ENCODE measurements at places on chromosomes 7 and 10.

DNA sequence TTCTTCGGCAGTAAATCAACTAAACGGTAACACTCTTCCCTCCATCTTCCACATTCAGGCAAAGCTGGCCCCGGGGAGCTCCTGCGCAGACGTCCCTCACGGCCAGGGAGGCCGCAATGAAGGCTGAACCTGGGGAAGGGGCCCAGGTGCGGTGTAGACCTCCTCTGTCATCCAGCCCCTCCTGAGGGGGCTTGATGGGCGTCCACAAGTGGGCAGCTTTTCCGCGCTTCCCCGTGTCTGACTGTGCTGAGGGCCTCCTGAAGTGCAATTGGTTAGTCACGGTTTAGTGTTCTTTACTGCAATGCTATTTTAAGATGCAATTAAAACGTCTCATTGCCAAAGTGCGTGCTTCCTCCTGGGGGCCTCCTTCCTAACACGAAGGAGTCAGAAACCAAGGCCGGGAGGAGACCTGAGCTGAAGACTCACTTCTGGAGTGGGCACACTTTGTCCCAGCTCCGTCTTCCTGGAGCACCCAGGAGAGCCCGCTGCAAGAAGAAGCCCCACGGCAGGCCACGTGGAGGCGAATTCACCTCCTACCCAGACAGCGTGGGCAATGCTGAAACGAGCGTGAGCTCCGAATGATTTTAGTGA, 173.3 kb downstream of the ELFN1 start:
- DNase-seq, result no peak

DNA sequence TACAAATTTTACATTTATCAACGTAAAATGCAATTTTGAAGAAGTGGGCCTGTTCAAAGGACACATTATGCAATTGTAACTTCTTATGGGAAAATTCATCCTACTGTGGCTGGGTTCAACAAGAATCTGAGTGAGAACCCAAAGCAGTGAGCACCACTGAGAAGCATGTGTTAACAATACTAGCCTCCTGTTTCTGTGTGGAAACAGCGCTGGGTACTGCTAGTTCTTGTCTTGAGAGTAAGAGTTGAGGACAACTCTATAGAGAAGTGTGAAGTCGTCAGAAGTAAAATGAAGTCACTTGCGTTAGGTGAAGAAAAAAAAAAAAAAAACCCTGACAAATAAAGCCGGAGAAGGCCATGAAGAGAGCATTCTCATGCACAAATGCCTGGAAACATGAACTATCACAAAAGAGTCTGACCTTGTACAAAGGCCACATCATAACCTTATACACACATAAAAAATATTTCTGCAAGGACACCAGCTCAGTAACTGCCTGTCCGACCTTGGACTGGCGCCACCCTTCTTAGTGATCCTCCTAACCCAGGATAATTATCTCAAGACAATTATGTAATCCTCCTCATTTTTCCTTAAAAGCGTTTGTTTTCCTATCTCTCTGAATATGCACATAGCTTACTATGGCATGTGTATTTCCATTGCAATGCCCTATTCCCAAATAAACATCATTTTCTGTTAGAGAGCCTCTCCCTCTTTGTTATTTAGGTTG, 554.9 kb downstream of the HTR7 start:
- no peak for DNase-seq

- DNase-seq, result no peak
These were observed 170.9 kb downstream of the PARD3 start for GRCh38 chr10:34644224-34644623.

- no peak for DNase-seq
These were observed 73.7 kb downstream of the GAD2 start for GRCh38 chr10:26290236-26290635.

DNA sequence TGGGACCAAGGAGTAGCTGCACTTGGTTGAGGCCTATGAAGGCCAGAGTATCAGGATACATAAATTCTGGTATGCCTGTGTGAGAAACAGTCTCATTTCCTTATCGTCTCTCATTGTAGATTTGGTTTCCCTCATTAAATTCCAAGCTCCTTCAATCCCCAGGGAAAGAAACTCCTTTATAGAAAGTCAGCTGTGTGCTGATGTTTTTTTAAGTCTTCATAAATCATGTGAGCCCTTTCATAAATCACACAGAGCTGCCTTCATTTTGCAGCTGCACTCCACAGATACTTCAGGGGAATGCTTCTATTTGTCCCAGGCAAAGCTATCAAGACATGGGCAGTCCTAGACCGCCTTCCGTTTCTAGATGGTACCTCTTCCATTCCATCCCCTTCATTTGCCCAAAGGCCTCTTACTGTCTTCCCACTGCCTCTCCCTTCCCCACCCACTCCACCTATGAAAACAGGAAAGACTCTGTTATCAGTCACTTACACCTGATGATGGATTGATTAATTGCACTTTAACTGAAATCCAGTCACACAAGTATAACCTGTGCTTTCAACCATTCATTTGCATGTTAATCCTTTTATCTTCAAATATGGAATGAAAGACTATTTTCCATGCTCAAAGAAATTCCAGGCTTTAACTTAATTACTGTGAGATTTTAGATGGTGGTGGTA, 290.2 kb downstream of the C7orf25 start:
- DNase-seq, result no peak

DNA sequence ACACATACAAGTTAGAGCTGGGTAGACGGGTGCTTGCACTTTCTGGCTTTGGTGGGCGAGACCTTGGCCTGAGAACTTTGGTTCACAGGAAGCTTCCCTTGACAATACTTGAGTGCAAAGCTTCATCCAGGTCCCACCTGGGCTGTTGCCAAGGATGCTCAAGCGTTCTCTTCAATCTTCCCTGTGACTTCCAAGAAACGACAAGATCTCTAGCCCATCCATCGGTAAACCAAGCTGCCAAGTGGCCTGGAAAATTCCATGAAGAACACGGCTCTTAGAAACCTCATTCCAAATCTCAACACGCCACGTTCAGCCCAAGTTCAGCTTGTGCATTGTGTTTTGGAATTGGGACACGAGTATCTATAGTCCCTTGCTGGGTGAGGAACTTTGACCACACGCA, 84.7 kb downstream of the CHST15 start:
- no peak for DNase-seq

DNA sequence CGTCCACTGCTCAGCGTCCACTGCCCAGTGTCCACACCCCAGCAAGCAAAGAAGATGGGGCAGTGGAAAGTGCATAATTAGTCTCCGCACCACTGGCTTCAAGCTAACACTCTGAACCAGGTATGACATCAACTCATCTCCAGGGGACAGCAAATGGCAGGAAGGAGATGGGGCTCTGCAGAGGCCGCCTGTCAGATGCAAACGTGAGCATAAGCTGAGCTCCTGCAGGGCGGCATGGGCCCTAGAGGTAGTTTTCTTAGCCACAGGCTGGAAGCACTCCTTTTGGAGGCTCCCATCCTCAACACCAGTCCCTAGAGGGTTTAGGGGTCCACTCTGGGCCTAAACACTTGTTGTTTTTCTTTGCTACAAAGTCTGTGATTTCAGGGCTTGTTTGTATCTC, 335.8 kb upstream of the MKI67 start:
- DNase-seq, result no peak

GRCh38 chr10:72335394-72336258, 19.1 kb downstream of the DNAJB12 start:
- DNase-seq, result no peak

- DNase-seq, result no peak
These were observed 101.8 kb downstream of the MKI67 start for GRCh38 chr10:128024426-128024825.

GRCh38 chr7:2629746-2630681, 1.8 kb upstream of the TTYH3 start:
- DNase-seq, result no peak
